ENCODE measurements at places on chromosomes 6 and 20.

DNA sequence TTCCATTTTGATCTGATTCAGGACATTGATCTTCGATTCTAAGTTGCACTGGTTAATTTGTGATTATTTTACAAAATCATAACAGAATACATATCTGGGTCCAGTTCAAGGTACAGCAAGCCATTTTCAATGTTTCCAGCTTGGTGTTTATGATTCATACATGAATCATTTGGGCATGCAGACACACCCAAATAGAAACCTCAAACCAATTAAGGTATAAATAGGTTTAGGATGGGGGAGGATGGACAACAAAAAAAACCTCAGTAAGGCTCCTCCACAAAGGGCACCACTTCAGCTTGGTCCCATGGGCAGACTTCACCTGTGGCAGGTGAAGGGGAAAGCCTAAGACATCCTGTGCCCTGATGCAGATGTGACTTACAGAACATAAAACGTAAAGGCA, 192.7 kb downstream of the KHDC1L start:
- no peak for DNase-seq

- DNase-seq: no peak
Measured at GRCh38 chr6:146289816-146290588, 253.6 kb upstream of the RAB32 start.

- peak; percentile 7 for DNase-seq
Measured at GRCh38 chr20:57657535-57658446, 37.6 kb upstream of the ZBP1 start.

DNA sequence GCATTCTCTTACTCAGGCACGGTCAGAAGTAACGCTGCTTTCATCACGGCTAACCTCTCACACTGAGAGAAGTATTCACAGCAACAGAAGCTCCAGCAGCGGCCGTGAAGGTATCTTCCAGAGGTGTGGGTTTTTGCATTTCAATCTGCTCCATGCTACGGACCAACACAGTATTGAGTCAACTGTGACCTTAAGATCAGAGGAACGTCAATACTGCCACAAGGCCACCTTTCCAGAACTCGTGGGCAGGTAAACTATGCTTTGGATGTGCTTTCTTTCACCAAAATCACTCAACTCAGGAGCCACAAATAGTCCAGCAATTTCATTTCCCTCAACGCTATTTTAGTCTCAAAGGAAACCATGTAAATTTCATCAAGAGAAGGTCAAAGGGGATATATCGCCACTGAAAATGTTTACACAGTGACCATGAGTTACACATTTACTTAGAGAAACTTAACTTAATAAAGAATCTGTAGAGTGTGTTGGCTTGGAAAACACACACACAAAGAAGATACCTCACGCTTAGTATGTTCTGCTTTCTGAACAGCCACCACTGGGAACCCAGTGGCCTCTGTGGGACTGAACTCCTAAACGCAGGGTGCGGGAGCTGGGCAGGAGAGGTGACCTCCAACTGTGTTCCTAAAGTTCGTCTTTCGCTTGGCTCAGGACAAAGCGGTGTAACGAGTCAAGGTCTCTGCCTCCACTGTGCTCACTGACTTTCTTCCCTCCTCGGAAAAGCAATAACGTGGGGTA, 27.9 kb downstream of the TXNDC5 start:
- DNase-seq: no peak

GRCh38 chr6:147856687-147857086, 348.2 kb downstream of the SAMD5 start:
- DNase-seq: no peak

- DNase-seq: no peak
Measured at GRCh38 chr6:43434001-43434840, 6.9 kb downstream of the ABCC10 start.

DNA sequence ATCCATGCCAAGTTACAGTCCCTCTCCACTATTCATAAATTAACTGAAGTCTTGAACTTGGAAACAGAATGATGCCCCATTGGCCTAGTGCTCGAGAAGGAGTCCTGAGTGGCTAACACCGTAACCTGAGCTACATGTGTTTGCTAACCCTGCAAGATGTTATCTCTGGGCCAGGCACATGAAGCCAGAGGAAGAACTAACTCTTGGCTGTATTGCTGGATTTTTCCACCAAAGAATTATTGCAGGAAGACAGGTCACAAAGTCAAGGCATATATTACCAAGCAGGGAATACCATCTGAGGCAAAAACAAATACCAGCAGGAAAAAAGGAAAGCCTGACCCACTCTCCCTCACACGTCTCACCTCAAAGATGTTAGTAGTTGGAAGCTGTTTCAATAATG, 148.9 kb upstream of the PHACTR1 start:
- no peak for DNase-seq

- DNase-seq: no peak
Measured at GRCh38 chr6:148323344-148323743, 19.3 kb upstream of the SASH1 start.

- DNase-seq: no peak
Measured at GRCh38 chr6:285030-285771, 7.1 kb upstream of the DUSP22 start.

GRCh38 chr20:61919675-61920365, 145.9 kb downstream of the TAF4 start:
- DNase-seq: no peak

DNA sequence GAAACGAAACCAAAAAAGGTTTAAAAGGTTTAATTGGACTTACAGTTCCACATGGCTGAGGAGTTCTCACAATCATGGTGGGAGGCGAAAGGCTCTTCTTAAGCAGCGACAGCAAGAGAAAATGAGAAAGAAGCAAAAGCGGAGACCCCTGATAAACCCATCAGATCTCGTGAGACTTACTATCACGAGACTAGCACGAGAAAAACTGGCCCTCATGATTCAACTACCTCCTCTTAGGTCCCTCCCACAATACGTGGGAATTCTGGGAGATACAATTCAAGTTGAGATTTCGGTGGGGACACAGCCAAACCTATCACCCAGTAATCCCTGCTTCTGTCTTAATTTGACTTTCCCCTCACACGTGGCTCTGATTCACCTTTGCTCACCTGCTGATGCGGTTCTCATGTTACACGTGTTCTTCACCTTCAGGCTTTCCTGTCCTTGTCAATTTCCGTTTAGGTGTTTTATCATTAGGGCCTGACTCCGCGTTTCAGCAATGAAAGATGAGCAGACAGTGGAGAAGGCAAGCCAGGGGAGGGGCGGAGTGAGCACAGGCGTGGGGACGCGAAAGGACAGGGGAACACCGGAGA, 57.1 kb downstream of the AGPAT4 start:
- no peak for DNase-seq

- DNase-seq: no peak
Measured at GRCh38 chr6:6883011-6883410, 224.8 kb upstream of the RREB1 start.

- no peak for DNase-seq
Measured at GRCh38 chr20:35616465-35617396, 1.1 kb downstream of the SPAG4 start.

DNA sequence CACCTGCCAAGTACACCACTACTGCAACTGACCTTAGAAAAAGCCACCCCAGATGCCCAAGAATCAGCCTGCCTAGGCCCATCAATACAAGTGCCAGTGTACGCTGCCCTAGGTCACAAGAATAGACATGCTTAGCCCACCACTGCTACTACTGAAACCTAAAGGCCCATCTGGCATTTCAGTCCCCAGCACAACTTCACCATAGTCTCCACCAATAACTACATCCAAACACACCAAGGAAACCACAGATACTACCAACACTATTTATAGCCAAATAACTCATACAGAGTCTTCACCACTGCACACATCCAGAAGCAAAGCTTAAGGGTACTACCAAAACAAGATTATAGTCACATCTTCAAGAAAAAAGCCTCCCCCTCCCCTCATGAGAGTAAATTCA, 28.2 kb downstream of the TREML4 start:
- DNase-seq: no peak

DNA sequence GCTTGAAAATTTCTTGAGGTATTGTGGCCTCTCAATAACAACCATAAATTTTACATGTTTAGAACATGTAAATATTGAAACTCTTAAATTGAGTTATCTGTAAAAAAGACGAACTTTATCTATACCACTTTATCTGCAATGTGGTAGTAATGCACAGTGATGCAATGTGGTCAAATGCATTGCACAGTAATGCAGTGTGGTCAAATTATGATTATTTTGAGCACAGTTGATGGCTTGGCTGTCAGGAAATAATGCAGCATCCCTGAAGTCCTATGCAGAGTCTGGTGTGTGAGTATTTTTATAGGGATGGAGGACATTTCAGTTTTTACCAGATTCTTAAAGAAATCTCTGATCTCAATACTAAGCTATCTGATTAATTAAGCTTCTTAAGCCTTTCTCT, 5.1 kb downstream of the TTK start:
- DNase-seq: no peak

DNA sequence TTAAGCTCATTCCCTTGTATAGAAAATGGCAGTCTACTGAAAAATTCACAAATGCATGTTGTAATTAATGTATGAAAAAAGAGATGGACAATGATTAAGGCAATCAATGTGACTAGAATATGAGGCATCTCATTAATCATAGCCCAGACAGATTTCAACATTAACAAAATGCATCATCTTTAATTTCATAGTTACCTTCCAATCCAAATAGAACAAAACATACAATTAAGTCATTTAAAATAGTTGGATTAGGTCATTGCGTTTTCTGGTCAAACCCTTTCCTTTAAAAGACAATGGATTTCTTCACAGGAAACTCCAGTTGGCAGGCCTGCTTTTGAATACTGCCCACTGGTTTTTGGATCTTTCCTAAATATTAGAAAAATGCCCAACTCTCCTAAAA, 203.9 kb downstream of the HAO1 start:
- DNase-seq: peak; percentile 4

GRCh38 chr20:5822569-5822968, 72.4 kb downstream of the SHLD1 start:
- DNase-seq: no peak

GRCh38 chr20:54984104-54984448, 508.7 kb downstream of the DOK5 start:
- DNase-seq: no peak

Measured in NCI-H2081 treated with DMSO at 0.1 percent for 48 hours (cell line).